ENCODE measurements at places on chromosomes 3 and 15.

GRCh38 chr3:150170852-150171520 is 200.3 kb upstream of the PFN2 start:
- DNase-seq = no peak

DNA sequence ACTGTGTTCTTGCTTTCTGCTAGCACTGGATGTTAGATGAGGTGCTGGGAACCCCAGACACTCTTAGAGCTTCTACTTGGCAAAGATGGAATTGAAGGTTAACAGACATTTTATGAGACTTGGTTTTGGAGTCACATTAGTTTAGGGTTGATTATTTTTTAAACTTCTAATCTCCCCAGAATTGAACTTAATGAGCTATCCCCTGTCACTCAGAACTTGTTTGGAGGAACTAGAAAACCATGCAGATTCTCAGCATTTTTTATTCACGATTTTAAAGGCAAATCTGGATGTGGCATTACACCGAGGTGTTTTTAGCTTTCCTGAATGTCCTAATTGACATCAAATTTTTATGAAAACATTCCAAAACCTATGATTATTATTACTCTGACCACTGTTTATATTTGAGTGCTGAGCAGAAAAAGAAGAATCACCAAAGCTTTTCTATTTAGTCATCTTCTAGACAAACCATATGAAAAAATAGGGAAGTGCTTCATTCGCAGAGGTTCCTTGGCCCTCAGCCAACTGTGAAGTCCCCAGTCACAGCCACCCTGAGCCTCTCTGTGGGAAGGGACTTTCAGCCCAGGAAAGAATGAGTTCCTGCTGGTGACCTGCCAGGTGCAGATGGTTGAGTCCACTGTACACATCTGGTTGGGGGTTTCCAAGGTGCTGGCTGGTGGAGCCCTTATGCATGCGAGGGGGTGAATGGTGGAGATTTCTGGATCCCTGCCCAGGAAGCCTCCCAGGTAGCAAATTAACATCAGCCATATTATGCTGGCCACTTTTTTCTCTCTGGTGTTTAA is 196.0 kb upstream of the TOPAZ1 start:
- no peak for DNase-seq

- DNase-seq = no peak
These were observed 61.9 kb downstream of the BTLA start for GRCh38 chr3:112437146-112438022.

GRCh38 chr15:27448234-27448633 is 477.3 kb downstream of the GABRG3 start:
- DNase-seq = no peak

- DNase-seq = no peak
These were observed 166.4 kb downstream of the ATG7 start for GRCh38 chr3:11438646-11439045.

DNA sequence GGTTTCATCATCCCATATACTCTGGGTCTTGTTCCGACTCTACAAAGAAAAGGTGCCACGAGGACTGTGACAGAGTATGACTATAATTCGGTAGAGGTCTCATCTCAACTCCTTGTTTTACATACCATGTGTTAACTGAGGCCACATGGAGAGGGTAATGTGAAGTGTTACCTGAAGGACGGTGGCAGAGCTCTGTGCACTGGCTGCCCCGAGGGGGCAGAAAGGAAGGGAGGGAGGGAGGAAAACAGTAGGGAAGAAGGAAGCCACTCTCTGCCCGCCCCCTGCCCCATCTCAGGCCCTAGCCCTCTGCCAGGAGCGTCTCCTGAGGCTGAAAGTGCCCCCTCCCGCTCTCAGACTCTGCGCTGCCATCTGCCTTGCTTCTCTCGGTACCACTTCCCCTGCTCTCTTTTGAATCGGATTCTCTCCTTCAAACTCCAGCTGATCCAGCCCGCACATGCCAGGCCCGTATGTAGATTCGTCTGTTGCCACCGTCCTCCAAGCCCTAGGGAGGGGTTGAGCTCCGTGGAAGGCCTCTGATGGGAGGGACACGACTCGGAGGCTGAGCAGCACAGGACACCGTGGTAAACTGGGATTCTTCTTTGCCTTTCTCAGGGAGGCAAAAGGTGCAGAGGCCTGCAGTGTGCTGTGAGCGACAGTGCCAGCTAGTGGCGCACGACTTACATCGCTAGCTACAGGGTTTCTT is 70.5 kb upstream of the ATP10A start:
- peak; percentile 2 for DNase-seq

Data from NCI-H748 treated with DMSO at 0.1 percent for 48 hours (cell line).